ENCODE measurements at places on chromosomes 13 and 19.

GRCh38 chr19:1103132-1103707, 574 bp upstream of the GPX4 start:
- no peak for DNase-seq

- DNase-seq: no peak
These were observed 19.2 kb downstream of the SLAIN1 start for GRCh38 chr13:77716692-77717091.

DNA sequence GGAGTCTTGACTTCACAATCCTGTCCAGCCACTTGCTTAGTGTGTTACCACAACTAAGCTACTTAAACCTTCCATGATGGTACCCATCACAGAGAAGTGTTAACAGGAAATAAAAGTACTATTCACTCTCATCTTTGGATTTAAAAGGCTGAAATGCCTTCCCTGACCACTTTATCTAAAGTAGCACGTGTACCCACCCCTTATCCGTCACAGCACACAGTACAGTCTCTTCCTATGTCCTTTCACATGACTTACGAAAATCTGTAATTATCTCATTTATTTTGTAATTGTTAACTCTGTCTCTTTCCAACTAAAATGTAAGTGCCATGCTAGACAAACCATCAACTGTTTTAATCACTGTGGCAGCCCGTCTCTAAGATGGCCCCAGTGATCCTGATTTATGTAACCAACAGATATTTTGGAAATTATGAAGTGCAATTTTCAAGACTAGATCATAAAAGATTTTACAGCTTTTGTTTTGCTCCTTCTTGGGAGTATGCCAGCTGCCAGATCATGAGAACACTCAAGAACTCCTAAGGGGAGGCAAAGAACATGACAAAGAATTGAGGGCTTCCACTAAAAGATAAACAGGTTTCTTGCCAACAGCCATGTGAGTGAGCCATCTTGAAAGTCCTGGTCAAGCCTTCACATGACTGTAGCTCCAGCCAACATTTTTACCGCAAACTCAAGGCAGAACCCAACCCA, 44.9 kb downstream of the DIAPH3 start:
- DNase-seq: no peak

- no peak for DNase-seq
These were observed 463.0 kb downstream of the IRS2 start for GRCh38 chr13:109323338-109323737.

DNA sequence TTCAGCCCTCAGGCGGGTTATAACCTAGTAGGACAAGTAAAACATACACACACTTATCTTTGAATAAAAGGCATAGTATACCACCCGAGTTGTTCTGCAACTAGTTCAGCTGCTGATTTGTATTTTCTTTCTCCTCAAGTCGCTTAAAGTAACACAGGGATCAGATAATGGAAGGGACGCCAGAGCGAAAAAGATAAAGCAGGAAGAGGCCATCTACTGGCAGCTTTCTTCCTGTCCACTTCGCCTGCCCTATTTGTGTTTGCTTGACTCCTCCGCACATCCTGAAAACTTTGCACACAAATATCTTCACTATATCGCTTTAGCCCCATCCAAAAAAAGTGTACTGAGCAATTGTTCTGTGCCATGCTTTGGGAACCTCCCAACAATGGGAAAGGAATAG, 238.0 kb upstream of the SOX21 start:
- DNase-seq: peak; percentile 45

DNA sequence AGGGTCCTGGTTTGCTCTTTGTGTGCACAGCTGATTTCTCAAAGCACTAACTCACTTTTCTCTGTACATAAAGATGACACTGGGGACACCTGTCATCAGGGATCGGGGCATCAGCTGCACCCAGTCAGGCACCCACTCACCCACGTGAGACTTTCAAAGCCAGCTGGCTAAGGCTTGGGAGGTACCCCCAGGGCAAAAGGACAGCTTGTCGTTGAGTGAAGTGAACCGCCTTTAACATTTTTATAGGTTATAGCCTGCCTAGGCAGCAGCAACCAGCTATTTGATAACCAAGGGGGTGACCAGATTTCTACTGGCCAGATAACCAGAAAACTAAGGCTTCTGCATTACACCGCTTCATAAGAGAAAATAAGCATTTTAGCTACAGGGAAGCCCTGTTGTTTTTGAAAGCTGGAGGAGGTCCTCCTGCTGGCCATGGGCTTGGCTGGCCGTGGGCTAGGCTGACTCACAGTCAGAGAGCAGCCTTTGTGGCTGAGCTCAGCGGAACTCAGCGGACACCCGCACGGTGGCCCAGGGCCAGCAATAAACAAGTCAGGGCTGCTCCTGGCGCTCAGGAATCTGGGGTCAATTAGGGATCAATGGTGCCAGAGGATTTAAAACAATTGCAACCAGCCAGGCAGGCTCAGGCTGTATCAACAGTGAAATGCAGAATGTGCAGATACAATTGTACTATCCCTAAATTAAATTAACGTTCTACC, 57.1 kb downstream of the ALOX5AP start:
- peak; percentile 72 for DNase-seq

DNA sequence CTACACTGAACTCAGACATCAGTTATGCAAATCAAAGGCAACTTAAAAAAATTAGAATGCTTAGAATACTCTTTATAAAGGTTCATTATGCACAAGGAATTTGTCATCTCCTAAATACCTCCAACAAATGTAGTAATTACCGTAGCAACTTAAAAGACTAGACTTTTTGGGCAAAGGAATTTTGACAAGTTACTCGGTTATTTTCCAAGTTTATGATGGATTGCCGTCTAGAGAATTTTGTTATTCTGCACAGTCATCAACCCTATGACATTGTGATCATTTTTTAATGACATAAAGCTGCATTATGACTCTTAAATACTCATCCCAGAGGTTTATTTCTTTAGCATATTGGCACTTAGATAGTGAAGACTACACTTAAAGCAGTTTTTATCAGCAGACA, 71.9 kb downstream of the TRPC4 start:
- DNase-seq: no peak

GRCh38 chr13:85148009-85148408, 651.2 kb downstream of the SLITRK6 start:
- peak; percentile 2 for DNase-seq

DNA sequence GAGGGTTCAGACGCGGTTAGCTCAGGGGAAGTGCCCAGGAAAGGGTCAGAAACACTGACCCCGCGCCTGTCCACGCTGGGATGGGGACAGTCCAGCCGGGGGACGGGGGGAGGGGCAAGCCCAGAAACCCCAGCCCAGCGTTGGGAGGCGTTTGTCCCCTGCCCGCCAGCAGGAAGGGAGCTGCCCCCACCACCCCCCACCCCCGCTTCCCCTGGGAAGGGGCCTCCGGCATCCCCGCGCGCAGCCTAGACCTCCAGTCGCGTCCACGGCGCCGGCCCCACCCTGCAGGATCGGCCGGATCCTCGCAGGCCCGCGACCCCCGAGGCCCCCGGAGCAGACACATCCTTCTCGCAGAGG, 277 bp downstream of the GIPC1 start:
- DNase-seq: no peak

GRCh38 chr19:4327252-4327876, 11.3 kb downstream of the STAP2 start:
- DNase-seq: peak; percentile 12

DNA sequence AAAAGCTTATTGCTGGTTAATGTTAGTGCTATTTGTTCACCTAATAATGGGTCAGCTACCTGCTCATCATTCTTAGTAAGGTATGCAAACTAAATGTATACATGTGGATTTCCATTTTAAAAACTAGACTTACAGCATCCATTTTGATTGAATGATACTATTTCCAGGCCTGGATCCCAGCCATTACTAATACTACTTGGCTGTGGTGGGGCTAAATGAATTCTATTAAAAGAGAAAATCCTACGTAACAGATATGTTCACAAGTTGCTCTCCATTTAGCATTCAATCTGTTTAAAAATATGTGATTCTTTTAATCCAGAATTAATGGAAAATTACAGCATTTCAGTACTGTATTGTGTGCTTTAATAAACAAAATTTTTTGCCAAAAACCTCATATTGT, 169.4 kb upstream of the MIR17HG start:
- no peak for DNase-seq

DNA sequence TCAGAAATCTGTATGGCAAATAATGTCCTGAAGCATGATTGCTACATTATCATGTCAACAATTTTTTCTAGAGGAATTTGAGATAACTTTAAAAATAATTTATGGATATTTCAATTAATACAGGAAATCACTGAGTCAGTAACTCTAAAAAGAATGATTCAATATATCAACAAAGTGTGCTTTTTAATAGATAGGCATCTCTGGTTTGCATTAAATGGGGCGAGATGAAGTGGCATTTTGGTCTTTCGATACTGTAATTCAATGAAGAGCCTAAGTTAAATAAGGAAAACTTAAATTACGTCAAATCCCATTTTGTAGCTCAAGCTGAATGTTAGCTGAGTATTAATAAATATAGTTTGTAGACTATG, 342.8 kb downstream of the DACH1 start:
- DNase-seq: no peak

DNA sequence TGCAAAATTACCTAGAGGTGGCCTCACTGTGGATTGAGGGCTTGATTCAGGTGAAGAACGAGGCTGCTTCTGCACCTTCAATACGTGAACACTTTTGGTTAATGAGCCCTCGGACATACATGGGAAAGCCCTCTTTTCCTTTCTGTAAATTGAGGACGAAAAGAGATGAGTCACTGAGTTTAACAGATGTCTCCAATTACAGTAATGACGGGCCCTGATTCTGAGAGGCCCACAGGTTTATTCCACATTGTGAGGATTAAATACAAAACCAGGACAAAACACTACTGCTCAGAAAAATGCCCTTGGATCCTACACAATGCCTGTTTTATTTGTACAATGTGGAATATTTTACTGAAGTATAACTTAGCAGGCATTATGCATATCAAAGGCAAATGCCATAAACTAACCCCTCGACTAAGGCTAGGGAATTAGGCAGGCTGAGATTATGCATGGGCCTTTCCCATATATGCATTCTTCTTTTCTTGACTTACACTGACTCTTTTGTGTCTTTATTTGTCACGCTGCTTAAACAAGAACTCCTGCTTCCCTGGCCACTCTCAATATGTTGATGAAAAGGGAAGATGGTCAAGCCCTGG, 819.9 kb downstream of the OLFM4 start:
- no peak for DNase-seq

DNA sequence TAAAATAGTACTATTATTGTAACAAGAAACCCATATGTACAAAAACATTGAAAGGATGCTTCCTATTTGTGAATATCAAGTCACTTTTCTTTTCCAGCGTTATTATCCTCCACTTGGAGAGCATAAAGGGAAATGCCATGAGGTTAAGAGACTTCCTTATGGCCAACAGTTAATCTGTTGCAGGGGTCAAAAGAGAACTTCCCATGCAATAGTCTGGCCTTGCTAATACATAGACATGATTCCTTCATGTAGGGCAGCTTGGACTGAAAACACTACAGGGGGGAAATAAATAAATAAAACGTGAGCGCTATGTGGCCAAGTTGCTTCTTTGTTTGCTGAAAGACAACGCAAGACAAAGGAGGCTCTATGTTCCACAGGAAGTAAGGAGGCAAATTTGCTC, 269.1 kb upstream of the EDNRB start:
- DNase-seq: no peak

DNA sequence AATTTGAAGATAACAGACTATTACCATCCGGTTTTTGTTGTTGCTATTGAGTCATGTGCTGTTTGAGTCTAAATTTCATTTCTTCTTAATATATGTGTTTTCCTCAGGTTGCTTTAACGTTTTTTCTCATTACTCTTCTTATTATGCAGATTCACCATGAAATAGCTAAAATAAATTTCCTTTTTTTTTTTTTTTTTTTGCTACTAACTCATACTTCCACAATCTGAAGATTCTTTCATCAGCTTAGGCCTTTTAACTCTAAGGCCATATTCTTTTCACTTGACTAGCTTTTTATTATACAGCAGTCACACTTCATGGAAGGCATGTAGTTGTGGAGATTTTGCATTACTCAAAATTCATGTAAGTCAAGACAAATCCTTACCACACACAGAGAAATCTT, 23.9 kb upstream of the RCBTB2 start:
- no peak for DNase-seq

DNA sequence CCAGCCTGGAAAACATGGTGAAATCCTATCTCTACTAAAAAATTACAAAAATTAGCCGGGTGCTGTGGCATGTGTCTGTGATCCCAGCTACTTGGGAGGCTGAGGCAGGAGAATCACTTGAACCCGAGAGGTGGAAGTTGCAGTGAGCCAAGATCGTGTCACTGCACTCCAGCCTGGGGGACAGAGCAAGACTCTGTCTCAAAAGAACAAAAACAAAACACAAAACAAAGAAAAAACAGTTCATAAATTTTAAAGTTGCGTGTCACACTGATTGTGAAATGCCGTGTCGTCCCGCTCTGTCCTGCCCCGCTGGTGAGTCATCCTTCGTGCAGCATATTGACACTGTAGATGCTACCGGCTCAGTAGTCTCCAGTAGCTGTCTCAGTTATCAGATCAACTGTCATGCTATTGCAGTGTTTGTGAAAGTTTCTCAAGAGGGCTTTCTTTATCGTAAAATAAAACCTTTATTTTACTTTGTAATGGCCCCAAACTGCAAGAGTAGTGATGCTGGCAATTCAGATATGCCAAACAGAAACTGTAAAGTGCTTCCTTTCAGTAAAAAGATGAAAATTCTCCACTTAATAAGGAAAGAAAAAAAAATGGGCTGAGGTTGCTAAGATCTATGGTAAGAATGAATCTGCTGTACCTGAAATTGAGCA, 36.4 kb upstream of the IGFL1 start:
- peak; percentile 17 for DNase-seq

DNA sequence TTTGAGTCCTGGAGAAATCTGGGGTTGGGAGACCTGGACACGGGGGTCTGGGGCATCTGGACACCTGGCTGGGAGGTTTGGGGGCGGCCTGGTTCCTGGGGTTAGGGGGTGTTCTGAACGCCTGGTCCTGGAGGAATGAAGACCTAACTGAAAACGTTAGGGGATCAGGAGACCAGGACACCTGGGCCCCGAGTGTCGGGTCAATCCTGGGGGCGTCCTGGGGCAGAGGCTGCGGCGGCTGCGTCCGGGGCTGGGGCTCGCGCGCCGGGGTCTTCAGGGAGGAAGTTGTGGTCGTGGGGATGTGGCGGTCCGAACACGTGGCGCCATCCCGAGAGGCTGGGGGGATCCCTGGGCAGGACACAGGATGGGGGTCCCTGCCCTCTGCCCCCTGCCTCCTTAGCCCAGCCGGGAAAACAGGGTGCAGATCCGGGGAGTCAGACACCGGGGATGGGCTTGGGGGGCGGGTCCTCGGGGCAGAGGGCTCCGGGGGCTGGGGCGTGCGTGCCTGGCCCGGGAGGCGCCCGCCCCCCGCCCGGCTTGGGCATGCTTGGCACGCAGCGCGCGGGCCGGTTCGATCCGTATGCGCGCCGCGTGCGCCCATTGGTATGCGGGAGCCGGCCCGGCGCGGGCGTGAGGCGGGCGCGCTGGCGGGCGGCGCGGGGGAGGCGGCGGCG, 632 bp downstream of the NPAS1 start:
- DNase-seq: no peak

GRCh38 chr13:100336795-100337516, 248.1 kb downstream of the PCCA start:
- DNase-seq: no peak

DNA sequence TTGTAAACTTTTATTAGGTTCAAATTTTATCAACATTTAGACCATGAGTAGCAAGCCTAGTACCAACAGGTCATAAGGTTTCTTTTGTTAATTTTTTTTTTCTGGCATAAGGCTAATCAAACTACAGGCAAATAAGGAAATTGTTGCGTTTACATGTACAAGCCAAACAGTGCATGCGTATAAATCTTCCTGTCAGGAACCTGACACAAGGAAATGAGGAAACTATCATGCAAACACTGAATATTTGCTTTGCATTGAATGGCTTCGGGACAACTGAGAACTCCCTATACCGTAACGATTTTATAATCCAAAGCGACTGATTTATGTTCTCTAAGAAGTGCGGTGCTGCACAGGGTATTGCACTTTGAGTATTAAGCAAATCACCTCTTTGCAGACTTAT, 133.0 kb upstream of the TRPC4 start:
- DNase-seq: no peak

All from globus pallidus (tissue), 1 donor.